NCI-H526 (cell line): ENCODE measurements at places on chromosomes 11 and 22.
A peak's percentile ranks its signal among the peaks of the same experiment; 100 is the strongest.

- no peak for DNase-seq
These were observed 20.9 kb upstream of the KIAA0930 start for GRCh38 chr22:45261407-45262088.

GRCh38 chr11:43712676-43713075, 32.1 kb downstream of the HSD17B12 start:
- no peak for DNase-seq

DNA sequence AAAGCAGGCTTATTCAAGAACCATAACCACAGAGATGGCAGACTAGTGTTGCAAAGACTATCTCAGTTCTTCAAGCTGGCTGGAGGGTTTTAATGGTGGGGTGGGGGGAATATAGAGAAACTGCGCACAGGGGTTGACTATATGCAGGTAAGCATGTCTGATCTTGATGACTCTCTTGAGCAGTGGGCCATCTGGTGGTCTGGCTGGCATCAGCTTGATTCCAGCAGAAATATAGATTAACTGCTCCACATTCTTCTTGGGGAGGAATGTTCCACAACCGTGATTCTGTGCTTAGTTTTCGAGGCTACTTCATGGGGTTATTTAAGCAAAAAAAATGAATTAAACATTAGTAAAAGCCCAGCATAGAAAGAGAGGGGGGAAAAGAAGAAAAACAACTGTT, 158.8 kb upstream of the PGR start:
- no peak for DNase-seq

- no peak for DNase-seq
These were observed 4.1 kb upstream of the HBG2 start for GRCh38 chr11:5258543-5259262.

GRCh38 chr22:30305519-30305905, 16.2 kb upstream of the CASTOR1 start:
- DNase-seq, result no peak

- DNase-seq, result no peak
These were observed 15.8 kb downstream of the DGKZ start for GRCh38 chr11:46363031-46363407.

- peak; percentile 12 for DNase-seq
These were observed 5.4 kb downstream of the FAM83F start for GRCh38 chr22:40000171-40000570.

- DNase-seq, result no peak
These were observed 132.1 kb upstream of the BLID start for GRCh38 chr11:122248131-122248530.

DNA sequence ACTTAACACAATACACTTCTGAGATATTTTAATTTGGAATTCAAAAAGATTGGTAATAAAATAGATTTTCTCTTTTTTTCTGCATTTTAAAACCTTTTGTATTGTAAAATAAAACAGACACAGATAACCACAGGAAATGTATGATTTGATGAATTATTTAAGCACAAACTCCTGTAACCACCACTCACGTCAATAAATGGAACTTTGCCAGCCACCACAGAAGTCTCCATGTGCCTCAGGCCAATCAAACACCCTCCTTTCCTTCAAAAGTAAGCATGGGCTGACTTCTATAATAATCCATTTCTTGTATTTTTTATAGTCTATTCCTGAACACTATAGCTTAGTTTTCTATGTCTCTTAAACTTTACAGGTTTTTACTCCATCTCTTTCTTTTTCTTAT, 721.7 kb downstream of the DLG2 start:
- DNase-seq, result no peak

DNA sequence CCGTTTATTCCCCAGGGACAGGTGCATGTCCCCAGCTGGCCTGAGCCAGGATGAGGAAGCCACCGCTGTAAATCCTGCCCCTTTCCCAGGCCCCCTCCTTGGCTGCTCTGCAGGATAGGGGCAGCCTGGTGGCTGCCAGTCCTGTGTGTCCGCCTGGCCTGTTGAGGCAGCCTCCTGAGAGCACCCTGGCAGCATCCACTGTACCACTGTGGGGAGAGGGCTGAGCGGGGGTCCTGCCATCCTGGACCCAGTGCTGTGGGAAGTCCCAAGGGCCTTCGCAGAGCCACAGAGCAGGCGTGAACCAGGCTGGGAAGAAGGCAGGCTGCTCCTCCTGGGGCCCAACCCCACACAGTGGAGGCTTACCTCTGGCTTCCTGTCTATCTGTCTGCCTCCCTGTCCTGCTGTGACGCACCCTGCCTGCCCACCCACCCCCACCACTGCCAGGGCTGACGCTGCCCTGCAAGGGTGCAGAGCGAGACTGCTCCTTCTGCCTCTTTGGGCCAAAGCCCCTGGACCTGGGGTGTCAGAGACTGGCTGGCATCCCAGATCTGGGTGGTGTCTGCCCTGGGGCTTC, 8.4 kb downstream of the KCTD17 start:
- no peak for DNase-seq

DNA sequence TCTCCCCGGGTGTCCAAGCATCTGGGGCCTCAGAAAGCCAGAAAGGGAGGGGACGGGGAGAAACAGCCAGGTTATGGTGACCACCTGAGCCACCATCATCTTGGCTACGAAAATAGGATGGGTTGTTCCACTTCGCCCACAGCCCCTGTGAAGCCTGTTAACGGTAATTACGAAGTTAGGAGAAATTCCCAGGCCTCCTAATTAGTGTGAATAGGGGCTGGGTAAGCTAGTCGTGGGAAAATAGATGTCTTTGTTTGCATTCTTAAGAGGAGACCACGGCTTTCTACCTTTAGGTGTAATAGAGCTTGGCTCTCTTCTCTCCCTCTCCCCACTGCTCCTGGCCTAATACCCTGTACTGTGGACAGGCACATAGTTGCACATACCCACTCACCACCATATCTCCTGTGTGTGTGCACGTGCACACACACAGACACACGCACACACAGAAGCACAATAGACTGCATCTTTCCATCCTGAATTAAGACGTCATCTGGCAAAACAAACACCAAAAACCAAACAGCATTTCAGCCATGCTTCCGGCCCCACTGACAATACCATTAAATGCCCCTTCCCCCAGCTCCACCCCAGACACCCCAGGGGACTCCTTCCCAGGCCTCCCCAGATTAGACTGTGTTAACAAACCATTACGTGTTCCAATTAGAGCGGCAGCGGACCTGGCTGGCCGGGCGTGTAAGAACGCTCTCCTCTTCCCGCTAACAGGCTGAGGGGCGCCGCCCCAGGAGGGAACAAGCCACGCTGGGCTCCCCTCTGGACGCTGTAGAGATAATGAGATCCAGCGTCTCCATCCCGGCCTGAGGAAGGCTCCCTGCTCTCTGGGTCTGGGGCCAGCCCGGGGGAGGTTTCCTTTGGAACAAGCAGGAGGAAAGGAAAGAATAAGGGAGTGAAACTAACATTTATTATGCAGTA, 72.8 kb downstream of the TP53I11 start:
- peak; percentile 61 for DNase-seq

GRCh38 chr11:122424636-122425035, 230.9 kb upstream of the UBASH3B start:
- no peak for DNase-seq

- DNase-seq, result no peak
These were observed 68.4 kb downstream of the TRAF6 start for GRCh38 chr11:36441610-36442208.

GRCh38 chr11:123273616-123274015, 78.6 kb upstream of the CLMP start:
- no peak for DNase-seq

DNA sequence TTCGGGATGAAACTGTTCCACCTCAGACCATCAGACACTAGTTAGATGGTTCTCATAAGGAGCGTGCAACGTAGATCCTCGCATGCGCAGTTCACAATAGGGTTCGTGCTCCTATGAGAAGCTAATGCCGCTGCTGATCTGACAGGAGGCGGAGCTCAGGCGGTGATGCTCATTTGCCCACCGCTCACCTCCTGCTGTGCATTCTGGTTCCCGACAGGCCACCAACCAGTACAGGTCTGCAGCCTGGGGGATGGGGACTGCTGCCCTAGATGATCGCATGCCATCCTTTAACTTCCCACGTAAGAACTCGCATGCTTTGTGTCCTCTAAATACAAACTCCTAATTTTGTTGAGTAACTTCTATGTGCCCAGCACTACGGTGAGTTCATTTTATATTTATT, 62.6 kb downstream of the EFCAB6 start:
- DNase-seq, result no peak

DNA sequence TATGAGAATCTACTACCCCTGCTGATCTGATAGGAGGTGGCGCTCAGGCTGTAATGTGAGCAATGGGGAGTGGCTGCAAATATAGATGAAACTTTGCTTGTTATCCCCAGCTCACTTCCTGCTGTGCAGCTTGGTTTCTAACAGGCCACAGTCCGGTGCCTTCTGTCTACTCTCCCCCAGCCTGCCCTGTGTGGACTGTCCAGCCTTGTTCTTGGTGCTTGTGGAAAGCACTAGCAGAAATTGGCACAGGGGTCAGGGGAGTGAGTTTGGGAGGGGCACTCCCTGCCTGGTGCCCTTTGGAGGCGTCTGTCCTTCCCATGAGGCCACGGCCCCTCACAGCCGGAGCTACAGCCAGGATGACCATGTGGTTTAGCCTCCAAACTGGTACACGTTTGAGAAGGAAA, 14.3 kb downstream of the MOV10L1 start:
- no peak for DNase-seq

- DNase-seq, result no peak
These were observed 10.6 kb downstream of the LTBP3 start for GRCh38 chr11:65547446-65548125.

- DNase-seq, result peak; percentile 52
These were observed 928 bp downstream of the FBXO7 start for GRCh38 chr22:32475468-32476010.

- DNase-seq, result no peak
These were observed 1072.1 kb downstream of the JRKL start for GRCh38 chr11:97461934-97462333.

DNA sequence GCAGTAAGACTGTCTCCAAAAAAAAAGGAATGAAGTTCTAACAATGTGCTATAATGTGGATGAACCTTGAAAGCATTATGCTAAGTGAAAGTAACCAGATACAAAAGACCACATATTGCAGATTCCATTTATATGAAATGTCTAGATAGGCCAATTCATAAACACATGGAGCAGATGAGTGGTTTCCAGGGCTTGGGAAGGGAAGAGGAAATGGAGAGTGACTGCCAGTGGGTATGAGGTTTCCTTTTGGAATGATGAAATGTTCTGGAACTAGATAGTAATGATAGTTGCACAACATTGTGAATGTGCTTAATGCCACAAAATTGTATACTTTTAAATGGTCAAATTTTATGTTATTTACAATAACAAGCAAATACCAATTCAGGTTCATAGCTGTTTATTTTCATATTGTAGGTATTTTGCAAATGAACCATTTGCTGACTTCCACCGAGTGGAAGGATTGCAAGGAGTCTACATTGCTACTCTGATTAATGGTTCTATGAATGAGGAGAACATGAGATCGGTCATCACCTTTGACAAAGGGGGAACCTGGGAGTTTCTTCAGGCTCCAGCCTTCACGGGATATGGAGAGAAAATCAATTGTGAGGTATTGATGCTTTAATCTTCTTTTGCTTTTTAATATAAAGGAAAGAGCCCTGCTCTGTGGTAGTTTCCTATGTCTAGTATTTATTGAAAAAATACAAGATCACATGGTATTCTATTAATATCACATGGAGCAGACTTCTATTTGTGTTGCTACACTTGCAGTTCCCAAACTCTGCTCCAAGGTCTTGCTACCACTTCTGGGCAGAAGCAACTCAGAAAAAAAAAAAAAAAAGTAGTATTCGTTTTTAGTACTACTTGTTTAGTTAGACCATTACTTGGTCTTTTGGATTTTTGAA, 67.7 kb upstream of the SORL1-AS1 start:
- DNase-seq, result no peak

GRCh38 chr22:32788904-32789624, 12.4 kb upstream of the TIMP3 start:
- DNase-seq, result peak; percentile 2

DNA sequence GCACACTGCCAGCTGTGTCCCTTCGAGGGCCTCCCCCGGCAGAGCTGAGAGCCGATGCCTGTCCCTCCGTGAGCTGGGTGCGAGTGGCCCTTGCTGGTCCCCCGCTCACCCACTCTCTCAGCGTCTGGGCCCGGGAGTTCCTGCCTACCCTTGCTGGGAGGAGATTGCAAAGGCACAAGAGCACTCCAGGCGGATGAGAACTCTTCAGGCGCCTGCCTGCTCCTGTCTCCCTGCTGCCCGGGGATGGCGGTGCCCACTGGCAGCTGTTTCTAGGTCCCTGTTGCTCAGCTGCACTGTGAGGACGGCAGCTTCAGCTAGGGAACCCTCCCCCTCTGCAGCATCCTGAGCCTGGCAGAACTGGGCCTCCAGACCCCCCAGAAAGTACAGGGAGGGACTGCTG, 61.1 kb downstream of the FLRT1 start:
- DNase-seq, result no peak
